ENCODE measurements at places on chromosomes 12 and 14.

GRCh38 chr12:83461336-83461935, 774.7 kb downstream of the TMTC2 start:
- DNase-seq = no peak

GRCh38 chr12:120725151-120725658, 421 bp upstream of the ACADS start:
- no peak for DNase-seq

GRCh38 chr14:77208291-77208978, 26.8 kb downstream of the TMEM63C start:
- no peak for DNase-seq

DNA sequence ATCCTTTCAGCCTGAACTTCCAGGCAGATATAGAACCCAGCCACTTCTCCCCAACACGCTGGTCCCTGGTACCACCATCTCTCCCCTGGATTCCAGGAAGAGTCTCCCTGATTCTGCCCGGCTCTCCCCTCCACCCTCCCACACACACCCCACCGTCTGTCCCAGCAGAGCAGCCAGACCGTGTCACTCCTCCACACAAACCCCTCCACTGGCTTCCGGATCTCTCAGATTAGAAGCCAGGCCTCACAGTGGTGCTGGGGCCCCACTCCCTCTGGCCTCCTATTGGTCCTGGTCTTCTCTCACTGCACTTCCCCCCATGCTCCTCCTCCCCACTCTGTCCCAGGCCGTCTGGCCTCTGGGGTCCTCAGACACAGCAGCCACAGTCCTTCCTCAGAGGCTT, 52.4 kb upstream of the CDKN3 start:
- no peak for DNase-seq

- DNase-seq = no peak
Observed at GRCh38 chr12:28569698-28570411, 379.6 kb downstream of the CCDC91 start.

DNA sequence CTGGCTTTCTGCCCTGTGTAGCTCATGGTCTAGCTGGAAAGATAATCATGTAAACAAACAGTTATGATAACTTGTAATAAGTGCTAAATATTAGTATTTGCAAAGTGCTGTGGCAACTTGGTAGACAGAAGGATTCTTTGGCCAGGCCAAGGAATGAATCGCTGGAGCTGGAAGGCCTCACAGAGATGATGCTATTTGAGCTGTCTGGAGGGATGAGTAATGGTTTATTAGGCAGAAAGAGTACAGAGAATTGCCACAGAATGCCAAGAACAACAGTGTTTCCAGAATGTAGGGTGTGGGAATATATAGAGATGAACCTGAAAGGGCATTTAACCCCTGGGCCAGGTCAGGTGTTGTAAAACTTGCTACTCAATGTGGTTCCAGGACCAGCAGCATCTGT, 27.6 kb downstream of the OTX2 start:
- DNase-seq = no peak

DNA sequence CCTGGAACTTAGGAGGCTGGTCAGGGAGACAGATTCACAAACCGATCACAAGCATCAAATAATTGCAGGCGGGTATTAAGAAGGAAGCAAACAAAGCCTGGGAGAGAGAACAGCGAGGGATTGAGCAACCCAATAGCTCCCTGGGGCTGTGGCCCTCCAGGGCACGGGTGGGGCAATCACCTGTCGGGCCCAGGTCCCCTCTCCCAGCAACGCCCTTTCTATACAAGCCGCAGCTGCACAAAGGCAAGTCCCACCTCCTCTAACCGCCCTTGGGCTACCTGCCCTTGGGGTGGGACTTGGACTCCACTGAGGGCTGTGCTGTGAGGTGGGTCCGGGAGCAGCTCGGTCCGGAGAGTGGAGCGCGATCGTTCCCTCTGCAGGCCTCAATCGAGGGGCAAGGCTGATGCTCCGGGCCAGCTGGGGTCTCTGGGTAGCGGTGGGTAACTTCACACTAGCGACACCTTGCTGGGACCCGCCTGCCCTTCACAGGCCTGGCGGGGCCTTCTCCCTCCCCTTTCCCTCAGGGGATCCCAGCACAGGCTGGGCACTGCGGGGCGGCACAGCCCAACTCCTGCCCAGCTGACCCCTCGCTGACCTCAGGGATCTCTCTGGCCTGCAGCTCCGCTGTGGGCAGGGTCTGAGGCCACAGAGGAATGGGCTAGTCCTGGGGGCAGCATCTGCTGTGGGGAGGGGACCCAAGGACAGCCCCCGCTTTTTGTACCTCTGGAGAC, 8.0 kb downstream of the PHB2 start:
- DNase-seq = no peak

- DNase-seq = no peak
Observed at GRCh38 chr12:116183741-116184141, 93.8 kb downstream of the MED13L start.

All from GM12878 (cell line).